ENCODE measurements at places on chromosomes 11 and 22.

GRCh38 chr22:25332386-25332785, 112.9 kb downstream of the CRYBB2 start:
- peaks cover 3% of the 10 kb centered on the region for H3K27me3 ChIP-seq
- no peak overlapping the region for H3K4me3 ChIP-seq
- no peak overlapping the region for H3K27ac ChIP-seq
- peaks cover under 1% of the 10 kb centered on the region for H3K36me3 ChIP-seq
- no peaks in the 10 kb centered on the region for H3K4me1 ChIP-seq

DNA sequence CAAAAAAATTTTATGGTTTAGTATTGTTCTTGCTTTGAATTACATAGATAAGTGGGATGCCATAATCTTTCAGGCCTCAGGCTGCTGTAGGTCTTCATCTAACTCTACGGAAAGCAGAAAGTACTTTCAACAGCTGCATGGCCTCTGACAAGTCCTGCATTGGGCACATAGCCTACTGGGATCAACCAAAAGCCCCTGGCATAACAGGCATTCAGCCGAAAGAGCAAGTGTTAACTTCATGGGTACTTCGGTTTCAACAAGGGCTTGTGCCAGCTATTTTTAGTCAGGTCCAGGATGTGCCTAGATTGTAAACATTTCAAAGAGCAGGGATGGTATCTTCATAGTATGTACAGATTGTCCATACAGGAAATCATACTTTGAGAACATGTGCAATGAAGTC, 3.1 kb downstream of the SLN start:
- no peak for DNase-seq
- no peaks in the 10 kb centered on the region for H3K36me3 ChIP-seq
- H3K27ac ChIP-seq: no peak overlapping the region
- H3K27me3 ChIP-seq: peaks cover 20% of the 10 kb centered on the region

- DNase-seq: no peak
- H3K4me1 ChIP-seq: peaks cover under 1% of the 10 kb centered on the region
- H3K4me3 ChIP-seq: no peak overlapping the region
Observed at GRCh38 chr22:25170426-25170980, 29.2 kb upstream of the CRYBB3 start.

- no peak overlapping the region for H3K27ac ChIP-seq
- H3K36me3 ChIP-seq: peaks cover 4% of the 10 kb centered on the region
- no peak overlapping the region for H3K4me3 ChIP-seq
- no peaks in the 10 kb centered on the region for H3K27me3 ChIP-seq
- DNase-seq: no peak
Observed at GRCh38 chr22:37986371-37986770, 2.0 kb upstream of the SOX10 start.

DNA sequence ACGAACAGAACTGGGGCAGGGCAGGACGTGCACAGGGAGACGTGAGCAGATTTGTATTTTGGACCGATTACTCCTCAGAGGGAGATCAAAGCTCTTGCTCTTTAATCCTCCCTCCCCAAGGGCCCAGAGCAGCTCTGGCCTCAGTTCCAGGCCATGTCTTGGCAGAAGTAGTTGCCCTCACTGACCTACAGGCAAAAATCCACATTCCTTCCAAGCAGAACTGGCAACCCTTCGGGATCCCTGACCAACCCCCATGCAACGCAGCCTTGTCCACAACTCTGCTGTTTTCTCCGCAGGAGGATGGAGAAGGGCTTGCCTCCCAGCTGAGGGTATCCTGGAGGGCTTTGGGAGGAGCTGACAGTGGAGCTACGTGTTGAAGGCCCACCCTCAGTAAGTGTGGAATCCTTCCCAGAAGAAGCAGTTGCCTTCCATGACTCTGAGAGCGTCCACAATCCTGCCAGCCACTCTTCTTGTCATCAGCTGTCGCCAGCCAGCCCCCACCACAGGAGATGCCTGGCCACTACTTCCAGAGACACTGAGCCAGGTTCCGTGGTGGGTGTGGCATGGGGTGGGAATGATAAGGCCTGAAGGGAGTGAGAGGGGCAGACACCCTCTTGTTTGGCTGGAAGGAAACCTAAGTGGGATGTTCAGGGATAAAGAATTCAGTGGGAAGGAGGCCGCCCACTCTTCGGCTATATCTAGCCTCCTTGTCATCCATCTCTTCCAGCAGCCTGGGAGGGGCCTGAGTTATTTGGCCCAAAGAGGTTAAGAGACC, 68.1 kb downstream of the PDE2A start:
- no peak overlapping the region for H3K4me3 ChIP-seq
- no peaks in the 10 kb centered on the region for H3K4me1 ChIP-seq
- DNase-seq: no peak
- H3K27ac ChIP-seq: no peak overlapping the region
- no peaks in the 10 kb centered on the region for H3K36me3 ChIP-seq
- peaks cover 17% of the 10 kb centered on the region for H3K27me3 ChIP-seq

DNA sequence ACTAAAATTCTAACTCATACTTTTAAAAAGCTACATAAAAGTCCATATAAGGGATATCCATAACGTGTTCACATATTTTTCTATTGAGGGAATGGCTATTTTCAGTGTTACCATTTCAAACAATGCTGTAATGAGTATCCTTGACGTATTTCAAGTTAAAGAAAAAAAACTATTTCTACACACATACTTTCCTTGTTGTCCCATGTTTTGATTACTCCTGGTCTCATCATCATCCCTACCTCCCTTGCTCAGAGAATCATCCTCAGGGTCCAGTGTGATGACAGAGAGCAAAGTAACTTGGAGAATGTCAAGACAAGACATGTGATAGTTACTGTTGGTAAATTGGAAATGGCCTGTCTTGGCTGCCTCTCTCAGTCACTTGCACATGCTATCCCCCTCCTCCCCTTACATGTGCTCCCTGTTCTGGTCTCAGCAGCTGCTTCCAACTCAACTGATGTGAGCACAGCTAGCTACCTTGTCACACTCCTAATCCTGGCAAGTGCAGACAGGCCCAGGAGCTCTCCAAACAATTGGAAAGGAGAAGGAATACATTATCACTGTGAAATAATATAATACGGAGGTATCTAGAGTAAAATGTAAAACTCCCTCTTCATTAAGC, 21.8 kb downstream of the NUMA1 start:
- H3K4me1 ChIP-seq: no peaks in the 10 kb centered on the region
- peaks cover 16% of the 10 kb centered on the region for H3K36me3 ChIP-seq
- H3K27me3 ChIP-seq: no peaks in the 10 kb centered on the region
- no peak for DNase-seq

DNA sequence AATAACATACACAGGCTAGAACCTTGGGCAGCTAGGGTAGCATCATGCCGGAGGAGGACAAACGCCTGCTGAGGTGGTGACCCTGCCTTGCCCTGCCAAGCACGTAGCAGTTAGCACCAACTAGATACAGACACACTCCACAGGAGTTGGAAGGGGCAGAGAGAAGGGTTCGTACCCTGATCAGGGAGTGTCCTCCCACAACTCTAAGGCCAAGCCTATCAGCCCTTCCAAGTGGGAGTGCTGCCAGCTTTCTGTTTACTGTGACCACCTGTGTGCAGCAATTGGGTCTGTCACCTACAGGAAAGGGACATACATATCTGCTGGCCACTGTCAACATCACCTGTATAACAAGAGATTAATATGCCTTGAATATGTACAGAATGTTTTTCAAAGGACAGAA, 1.9 kb upstream of the THAP7 start:
- no peak for DNase-seq
- H3K36me3 ChIP-seq: no peaks in the 10 kb centered on the region
- H3K27me3 ChIP-seq: no peaks in the 10 kb centered on the region
- H3K4me1 ChIP-seq: peaks cover 12% of the 10 kb centered on the region

- no peak for DNase-seq
- no peak overlapping the region for H3K4me3 ChIP-seq
- H3K27me3 ChIP-seq: peaks cover 36% of the 10 kb centered on the region
- H3K36me3 ChIP-seq: no peaks in the 10 kb centered on the region
- H3K4me1 ChIP-seq: no peaks in the 10 kb centered on the region
Observed at GRCh38 chr11:1639666-1640065, 10.1 kb downstream of the KRTAP5-5 start.

DNA sequence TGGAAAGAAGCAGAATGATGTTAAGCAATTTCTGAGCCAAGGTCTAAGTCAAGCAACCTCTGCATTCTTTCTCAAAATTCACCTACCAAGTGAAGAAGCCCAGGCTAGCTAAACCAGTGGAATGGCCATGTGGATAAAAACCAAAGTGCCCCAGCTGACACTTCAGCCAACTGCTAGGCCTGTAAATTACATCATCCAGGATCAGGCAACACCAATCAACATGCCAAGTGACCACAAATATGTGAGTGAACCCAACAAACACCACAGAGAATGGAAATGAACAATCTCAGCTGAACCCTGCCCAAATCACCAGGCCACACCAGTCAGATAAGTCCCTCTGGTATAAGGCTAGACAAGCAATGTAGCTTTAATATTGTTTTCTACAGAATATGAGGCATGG, 25.1 kb upstream of the FJX1 start:
- H3K36me3 ChIP-seq: no peaks in the 10 kb centered on the region
- DNase-seq: no peak
- no peaks in the 10 kb centered on the region for H3K4me1 ChIP-seq
- H3K4me3 ChIP-seq: no peak overlapping the region
- H3K27me3 ChIP-seq: peaks cover 11% of the 10 kb centered on the region
- H3K27ac ChIP-seq: no peak overlapping the region

- H3K27ac ChIP-seq: no peak overlapping the region
- H3K4me3 ChIP-seq: no peak overlapping the region
- peaks cover 26% of the 10 kb centered on the region for H3K27me3 ChIP-seq
- no peaks in the 10 kb centered on the region for H3K4me1 ChIP-seq
- no peak for DNase-seq
Observed at GRCh38 chr11:78840200-78840599, 265.5 kb upstream of the NARS2 start.

DNA sequence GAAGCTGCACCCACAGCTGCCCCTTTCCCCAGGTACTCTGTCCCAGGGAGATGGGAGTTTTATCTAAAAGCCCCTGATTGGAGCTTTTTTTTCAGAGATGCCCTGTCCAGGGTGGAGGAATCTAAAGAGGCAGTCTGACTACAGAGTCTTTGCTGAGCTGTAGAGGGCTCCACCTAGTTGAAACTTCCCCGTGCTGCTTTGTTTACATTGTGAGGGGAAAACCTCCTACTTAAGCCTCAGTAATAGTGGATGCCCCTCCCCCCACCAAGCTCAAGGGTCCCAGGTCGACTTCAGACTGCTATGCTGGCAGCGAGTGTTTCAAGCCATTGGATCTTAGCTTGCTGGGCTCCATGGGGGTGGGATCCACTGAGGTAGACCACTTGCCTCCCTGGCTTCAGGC, 470.1 kb upstream of the LARGE1 start:
- H3K27ac ChIP-seq: no peak overlapping the region
- H3K36me3 ChIP-seq: no peaks in the 10 kb centered on the region
- no peaks in the 10 kb centered on the region for H3K4me1 ChIP-seq
- DNase-seq: no peak

DNA sequence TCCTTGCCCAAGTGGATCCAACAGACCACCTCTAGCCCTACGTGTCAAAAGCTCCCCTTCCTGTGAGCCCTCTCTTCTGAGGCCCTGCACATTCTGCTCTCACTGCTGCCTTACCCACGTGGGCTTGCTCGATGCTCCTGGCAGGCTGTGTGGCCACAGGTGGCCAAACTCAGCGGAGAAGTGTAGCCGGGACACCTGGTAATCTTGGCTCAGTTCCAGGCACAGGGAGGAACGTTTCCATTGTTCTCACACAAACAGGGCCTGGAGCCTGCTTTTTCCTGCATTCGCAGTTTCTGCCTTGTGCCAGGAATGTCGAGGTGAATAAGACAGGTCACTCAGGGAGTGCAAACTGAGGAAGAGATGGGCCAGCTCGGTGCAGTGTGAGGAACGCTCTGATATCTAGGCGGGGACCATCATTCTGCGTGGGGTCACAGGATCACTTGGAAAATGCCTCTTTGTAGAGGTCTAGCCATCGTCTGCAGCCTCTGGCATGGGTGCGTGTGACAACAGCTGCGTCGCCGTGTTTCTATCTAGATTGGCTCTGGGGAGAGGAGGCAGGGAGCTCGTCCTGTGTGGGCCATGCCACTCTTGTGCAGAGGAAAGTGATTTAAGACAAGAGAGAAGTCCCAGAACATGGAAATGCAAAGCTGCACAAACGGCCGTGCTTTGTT, 127.6 kb upstream of the PARVA start:
- no peaks in the 10 kb centered on the region for H3K27me3 ChIP-seq
- H3K4me1 ChIP-seq: no peaks in the 10 kb centered on the region
- H3K27ac ChIP-seq: no peak overlapping the region
- no peak overlapping the region for H3K4me3 ChIP-seq
- H3K36me3 ChIP-seq: no peaks in the 10 kb centered on the region

GRCh38 chr11:93817426-93818348, 32.7 kb downstream of the VSTM5 start:
- no peak overlapping the region for H3K27ac ChIP-seq
- no peaks in the 10 kb centered on the region for H3K27me3 ChIP-seq
- no peak for DNase-seq
- peaks cover 36% of the 10 kb centered on the region for H3K36me3 ChIP-seq
